Stimulated activated CD4-positive, alpha-beta T cell treated with anti-CD3 and anti-CD28 coated beads, TNF-alpha, amount 100 ng/mL, for 24 hours (primary cell): ENCODE measurements at places on chromosomes 1 and 21.

DNA sequence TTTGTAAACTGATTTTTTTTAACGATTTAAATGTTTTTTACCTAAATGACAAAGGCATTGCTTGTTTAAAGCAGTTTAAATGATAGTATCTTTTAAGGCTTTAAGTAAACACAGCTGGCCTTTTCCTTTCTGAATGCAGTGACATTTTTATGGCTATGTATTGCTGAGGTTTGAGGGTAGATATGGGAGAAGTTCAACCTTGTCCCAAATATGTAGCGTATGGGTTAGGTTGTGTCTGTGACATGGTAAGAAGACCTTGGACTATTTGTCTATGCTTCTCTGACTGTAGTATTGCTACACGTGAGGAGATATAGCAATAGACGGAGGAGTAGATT is 32.5 kb downstream of the PKNOX1 start:
- no peak for DNase-seq

- no peak for DNase-seq
Observed at GRCh38 chr1:17923666-17924065, 168.5 kb downstream of the ACTL8 start.

DNA sequence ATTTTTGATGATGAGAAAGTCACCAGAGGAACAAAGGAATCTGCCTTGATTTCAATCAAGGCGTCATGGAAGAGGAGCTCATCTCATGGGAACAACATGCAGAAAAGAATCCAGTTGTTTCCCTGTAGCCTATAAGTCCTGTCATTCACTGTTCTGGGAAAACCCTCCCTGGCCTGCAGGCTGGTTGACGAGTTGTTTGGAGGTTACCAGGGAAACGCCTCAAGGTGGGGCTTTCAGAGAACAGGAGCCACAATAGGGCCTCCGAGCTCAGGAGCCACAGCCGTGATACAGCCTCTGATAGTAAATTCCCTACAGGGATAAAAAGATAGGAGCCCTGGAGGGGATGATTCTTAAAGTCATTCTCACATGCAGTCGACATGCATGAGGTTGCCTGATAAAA is 135.2 kb downstream of the PSMG1 start:
- no peak for DNase-seq

GRCh38 chr1:197351821-197352440 is 83.9 kb downstream of the CRB1 start:
- no peak for DNase-seq

- DNase-seq: no peak
Observed at GRCh38 chr1:155177192-155177917, 3.7 kb downstream of the TRIM46 start.

DNA sequence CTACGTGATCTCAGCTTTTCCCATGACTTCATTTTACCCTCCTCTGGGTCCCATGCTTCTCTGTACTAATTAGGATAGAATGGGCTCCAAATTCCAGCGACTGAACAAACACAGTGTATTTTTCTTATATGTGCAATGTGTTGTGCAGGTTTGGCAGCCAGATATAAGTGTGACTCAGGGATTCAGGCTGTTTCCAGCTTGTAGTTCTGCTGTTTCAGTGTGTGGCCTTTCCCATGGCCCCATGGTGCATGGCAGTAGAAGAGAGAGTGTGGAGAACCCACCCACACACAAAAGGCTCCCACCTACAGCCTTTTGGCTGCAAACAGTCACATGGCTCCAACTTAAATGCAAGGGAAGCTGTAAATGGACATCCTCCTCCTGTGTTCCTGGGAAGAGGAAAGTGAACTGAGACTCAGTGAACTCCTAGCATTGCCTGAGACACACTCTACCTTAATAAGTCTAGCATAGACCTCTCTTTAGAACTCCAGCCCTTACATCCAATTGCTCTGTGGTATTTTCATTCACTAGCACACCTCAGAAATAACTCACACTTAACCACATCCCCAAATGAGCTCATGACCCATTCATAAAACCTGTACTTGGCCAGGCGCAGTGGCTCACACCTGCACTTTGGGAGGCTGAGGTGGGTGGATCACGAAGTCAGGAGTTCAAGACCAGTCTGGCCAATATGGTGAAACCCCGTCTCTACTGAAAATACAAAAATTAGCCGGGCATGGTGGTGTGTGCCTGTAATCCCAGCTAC is 58.7 kb downstream of the KIAA0040 start:
- no peak for DNase-seq

DNA sequence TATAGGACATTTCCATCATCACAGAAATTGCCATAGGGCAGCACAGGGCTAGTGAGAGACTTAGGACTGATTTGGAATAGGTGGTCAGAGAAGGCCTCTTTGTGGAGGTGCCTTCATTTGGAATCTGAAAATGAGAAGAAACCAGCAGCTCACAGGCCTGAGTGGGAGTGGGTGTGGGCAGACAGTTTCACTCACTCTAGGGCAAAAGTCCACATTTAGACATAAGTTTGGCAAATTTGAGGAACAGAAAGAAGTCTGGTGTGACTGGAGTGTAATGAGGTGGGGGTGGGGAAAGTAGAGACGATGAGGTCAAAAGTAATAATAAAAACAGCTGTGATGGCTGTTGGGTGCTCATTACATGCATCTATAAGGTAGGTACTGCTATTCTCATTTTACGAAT is 22.4 kb upstream of the BCAR3 start:
- DNase-seq: no peak
